ENCODE measurements at places on chromosomes 1 and 21.

DNA sequence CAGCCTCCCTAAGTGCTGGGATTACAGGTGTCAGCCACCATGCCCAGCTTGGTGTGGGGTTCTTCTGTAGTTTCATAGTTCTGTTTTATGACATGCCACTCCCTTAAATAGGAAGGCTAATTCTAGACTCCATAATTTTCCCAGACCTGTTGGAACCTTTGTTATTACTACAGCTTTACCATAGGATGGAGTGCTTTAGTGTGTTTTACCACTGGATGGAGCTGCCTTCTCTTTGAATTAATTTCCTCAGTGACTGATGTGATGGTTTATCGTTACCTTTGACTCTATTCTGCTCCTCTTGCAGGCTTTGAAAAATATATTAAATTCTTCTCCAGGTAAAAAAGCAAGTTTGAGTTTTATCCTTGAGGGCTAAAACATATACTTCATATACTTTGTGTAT is 84.6 kb upstream of the NEK7 start:
- peak; percentile 21 for DNase-seq

DNA sequence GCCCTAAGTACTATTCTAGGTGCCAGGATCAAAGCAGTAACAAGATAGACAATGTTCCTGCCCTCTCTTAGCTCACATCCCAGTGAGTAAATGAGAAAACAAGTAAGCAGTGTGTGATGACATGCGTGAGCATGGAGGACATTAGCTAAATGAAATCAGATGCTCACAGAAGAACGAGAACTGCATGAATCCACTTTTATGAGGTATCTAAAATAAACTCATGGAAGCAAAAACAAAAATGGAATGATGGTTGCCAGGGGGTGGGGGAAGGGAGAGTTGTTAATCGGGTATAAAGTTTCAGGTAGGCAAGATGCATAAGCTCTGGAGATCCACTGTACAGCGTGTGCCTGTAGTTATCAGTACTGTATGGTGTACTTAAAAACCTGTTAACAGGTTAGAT is 195.1 kb downstream of the HHAT start:
- DNase-seq, result no peak

DNA sequence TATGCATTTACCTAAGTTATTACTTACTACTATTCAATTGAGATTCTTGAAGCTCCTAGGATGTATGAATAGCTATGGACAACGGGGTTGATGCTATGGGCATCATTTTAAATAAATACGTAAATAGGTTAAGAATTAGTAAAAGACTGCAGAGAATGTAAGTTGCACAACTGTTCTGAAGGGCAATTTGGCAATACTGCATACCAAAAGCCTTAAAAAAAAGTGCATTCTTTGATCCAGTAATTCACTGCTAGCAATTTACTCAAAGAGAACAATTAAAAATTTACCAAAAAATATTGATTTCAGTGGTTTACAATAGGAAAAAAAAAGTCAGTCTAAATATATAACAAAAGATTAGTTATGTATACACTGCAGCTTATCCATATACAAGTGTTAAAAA is 3.5 kb downstream of the ARPC5 start:
- DNase-seq, result peak; percentile 47

DNA sequence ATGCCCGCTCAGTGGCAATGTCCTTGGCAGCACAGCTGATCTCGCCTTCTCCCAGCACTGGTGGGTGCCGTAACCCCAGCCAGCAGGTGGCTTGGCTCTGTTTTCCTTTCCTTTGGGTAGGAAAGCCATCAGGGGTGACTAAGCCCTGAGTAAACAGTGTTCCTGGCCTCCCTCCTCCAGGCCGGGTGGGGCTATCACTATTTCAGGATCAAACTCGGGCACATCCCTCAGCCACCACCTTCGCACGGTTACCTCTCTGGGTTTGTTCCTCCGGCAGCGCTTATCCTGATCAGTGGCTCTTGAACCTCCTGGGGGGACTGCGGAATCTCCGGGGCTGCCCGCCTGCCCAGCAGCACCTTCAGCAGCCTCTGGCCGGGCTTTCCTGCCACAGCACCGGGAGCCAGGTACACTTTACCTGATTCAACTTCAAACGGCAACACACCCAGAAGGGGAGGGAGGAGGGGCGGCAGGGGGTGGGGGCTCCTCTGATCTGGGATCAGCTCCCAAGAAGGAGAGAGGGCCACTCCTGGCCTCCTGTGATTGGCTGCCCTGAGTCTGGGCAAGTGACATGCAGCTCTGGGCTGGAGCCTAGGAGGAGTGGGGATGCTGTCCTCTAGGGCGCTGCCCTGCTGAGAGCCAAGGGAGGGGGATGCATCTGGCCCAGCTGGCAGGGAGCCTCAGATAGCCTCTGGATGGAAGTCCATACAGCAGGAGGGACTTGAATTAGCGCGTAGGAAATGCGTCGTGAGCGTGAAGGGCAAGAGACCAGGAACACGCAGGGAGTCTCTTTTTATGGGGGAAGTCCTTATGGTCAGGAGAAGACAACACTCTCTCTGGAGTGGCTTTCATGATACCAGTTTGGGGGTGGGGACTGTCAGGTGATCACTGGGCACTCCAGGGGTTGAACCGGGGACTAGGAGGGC is at the start of gene ASCL5:
TSS of gene ASCL5 (minus strand) at position 353 of the 923 bp plus-strand sequence. CDS start 11,812 bp downstream, outside the sequence.
- DNase-seq, result peak; percentile 68

DNA sequence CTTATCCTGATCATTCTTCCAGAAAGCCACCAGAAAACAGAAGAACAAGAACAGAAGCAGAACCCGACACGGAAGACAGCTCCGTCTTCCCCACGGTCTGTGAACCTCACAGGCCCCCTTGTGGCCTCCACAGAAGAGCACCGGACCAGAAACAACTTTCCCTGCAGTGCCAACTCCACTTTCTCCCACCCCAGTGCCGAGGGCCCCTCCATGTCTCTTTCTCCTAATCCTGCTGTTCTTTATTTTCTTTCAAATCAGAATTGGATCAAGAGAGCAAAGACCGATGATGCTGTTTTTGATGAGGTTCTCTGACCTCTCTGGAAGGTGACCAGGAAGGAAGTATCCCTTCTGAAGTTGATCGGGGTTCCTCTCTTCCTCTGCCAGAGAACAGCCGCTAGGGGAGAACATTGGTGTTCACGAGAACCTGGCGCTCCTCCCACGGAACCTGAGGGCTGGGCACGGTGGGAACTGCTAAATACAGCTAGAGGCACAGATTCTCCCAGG is 58.9 kb upstream of the CTTNBP2NL start:
- DNase-seq, result peak; percentile 32

- peak; percentile 92 for DNase-seq
These were observed 43.7 kb upstream of the MAB21L3 start for GRCh38 chr1:116067566-116067890.

Measured in fibroblast of skin of back (primary cell).